SK-N-SH (cell line): ENCODE measurements at places on chromosomes 16 and 17. TPM values are rescaled to one million over a fixed set of nuclear protein-coding genes. Genes with fewer than 3 reads are reported as not detected.

DNA sequence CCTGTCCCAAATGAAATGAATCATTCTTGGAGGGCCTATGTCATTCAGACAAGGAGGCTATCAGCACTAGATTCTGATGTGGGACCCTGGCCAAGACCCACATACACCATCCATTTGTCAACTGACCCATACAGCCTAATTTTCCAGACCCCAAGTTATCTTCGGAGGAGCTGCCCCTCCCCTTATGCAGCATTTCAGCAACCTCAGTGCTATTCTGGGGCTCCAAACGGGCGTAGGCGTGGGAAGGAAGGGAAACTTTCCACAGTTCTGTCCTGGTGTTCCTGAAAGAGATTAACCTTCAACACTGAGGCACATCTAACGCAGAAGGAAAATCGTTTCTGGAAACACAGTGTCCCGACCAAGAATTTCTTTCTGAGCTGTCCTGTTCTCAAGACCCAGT lies 86.7 kb downstream of the MYH11 start:
- DNase-seq = no peak

GRCh38 chr17:67700037-67700724 lies 17.6 kb upstream of the NOL11 start:
- DNase-seq = no peak

The GPRC5B gene
- polyA plus RNA-seq = 1.1 TPM in 2 replicates

The RGS11 gene
- polyA plus RNA-seq = 9.8 and 10.0 TPM in 2 replicates

The MYH1 gene
- polyA plus RNA-seq = 0.03 and 0.06 TPM in 2 replicates

GRCh38 chr16:72501739-72502593 lies 330.0 kb upstream of the PMFBP1 start:
- peak; percentile 75 for DNase-seq

The SLC35G6 gene
- not detected in 2 replicates for polyA plus RNA-seq

The C17orf50 gene
- 0.05 TPM in 1 of 2 replicates, not detected in the other for polyA plus RNA-seq

DNA sequence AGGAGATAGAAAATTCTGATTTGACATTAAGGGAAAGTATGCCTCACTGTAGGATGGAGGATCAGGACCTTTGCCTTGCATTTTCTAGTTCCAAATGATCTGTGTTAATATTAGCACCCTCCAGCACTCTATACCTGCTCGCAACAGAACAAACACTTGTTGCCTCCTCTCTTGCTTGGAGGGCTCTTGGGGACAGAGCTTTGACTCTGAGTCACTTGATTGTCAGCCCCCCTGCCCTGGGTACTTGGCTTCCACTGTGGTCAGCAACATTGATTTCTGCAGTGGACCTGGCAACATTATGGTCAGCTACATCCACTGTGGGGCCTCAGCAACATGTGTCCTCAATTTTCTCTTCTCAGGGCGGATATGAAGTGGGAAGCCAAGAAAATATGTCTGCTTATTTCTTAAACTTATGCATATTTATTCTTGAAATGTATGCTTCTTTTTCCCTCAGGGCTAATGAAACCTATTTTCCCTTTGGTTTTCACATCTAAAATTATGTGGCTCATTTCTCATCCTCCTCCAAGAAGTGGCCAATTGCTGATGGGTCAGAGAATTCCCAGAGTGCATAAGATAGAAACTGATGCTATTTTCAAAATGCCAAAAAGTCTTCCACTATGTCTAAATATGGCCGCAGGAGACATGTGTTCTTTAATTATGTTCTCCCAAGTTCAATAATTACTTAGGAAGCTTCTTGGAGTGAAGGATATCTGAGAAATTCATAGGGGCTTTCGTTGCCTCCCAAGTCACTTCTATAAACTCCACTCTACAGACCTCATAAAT lies 94.6 kb upstream of the SMIM36 start:
- DNase-seq = no peak

DNA sequence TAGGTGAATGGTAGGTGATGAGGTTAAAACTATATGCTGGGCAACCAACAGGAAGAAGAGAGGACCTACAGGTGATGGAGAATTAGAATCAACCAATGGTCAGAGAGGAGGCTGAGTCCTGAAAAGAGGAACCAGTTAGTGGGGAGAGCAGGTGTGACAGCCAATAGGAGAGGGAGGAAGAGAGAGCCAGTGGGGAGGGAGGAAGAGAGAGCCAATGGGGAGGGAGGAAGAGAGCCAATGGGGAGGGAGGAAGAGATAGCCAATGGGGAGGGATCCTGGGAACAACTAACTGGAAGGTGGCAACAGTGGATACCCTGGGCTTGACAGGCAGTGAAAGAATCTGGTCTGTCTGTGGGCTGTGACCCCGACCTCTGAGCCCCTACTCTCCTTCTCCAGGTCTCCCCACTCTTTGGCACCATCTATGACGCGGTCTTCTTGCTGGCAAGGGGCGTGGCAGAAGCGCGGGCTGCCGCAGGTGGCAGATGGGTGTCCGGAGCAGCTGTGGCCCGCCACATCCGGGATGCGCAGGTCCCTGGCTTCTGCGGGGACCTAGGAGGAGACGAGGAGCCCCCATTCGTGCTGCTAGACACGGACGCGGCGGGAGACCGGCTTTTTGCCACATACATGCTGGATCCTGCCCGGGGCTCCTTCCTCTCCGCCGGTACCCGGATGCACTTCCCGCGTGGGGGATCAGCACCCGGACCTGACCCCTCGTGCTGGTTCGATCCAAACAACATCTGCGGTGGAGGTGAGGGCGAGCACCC lies 3.7 kb downstream of the GUCY2D start:
- peak; percentile 57 for DNase-seq
